ENCODE measurements at places on chromosomes 2 and 18. TPM values are rescaled to one million over a fixed set of nuclear protein-coding genes. Genes with fewer than 3 reads are reported as not detected.

GRCh38 chr2:108305901-108306300 is 17.2 kb downstream of the SULT1C2 start:
- no peak overlapping the region for H3K27ac ChIP-seq
- no peaks in the 10 kb centered on the region for H3K4me1 ChIP-seq
- H3K4me3 ChIP-seq: no peak overlapping the region
- no peaks in the 10 kb centered on the region for H3K27me3 ChIP-seq

GRCh38 chr2:23925702-23926289 is 1.1 kb downstream of the ATAD2B start:
- peak overlapping the region; percentile 70 for H3K4me3 ChIP-seq
- H3K27me3 ChIP-seq: no peaks in the 10 kb centered on the region
- no peaks in the 10 kb centered on the region for H3K36me3 ChIP-seq
- DNase-seq: peak; percentile 79
- H3K4me1 ChIP-seq: peaks cover 40% of the 10 kb centered on the region

The ONECUT2 gene
- 0.04 TPM for total RNA-seq

DNA sequence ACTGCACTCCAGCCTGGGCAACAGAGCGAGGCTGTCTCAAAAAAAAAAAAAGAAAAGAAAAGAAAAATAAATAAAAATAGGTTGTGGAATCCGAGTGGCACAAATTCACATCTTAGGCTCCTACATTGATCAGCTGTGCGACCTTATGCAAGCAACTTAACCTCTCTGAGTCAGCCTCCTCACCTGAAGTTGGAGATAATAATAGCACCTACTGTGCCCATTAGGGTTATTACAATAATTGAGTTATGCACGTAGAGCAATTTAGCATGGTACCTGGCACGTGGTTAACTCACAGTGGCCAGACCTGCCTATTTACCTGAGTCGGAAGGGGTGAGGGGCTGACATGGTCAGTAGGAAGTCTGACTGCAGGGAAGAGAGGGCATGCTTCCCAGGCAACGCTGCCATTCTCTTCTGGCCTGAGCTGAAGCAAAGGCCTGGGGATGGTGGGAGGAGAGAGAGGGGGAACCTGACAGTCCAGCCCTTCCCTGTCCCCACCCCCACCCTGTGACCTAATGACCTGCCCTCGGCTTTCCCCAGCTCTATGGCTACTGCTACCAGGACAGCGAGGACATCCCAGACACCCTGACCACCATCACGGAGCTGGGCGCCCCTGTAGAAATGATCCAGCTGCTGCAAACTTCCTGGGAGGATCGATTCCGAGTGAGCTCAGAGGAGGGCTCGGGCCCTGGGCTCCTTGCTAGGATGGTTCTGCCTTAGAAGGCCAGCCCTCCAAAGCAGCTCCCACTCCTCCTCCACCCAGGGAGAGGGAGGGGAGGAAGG is 5.1 kb downstream of the PKDCC start:
- peak overlapping the region; percentile 88 for H3K4me3 ChIP-seq
- H3K4me1 ChIP-seq: no peaks in the 10 kb centered on the region
- peak overlapping the region; percentile 96 for H3K27ac ChIP-seq
- DNase-seq: no peak
- H3K27me3 ChIP-seq: no peaks in the 10 kb centered on the region

GRCh38 chr2:118246726-118247125 is 158.5 kb downstream of the INSIG2 start:
- H3K27me3 ChIP-seq: no peaks in the 10 kb centered on the region
- H3K36me3 ChIP-seq: no peaks in the 10 kb centered on the region
- H3K4me3 ChIP-seq: no peak overlapping the region
- no peak overlapping the region for H3K27ac ChIP-seq

- H3K4me3 ChIP-seq: no peak overlapping the region
- no peaks in the 10 kb centered on the region for H3K27me3 ChIP-seq
- H3K36me3 ChIP-seq: no peaks in the 10 kb centered on the region
- no peaks in the 10 kb centered on the region for H3K4me1 ChIP-seq
Observed at GRCh38 chr2:229572507-229573271, 141.7 kb downstream of the DNER start.

The ARL4C gene
- total RNA-seq: 3.4 TPM
